ENCODE measurements at places on chromosomes 2 and 18.

DNA sequence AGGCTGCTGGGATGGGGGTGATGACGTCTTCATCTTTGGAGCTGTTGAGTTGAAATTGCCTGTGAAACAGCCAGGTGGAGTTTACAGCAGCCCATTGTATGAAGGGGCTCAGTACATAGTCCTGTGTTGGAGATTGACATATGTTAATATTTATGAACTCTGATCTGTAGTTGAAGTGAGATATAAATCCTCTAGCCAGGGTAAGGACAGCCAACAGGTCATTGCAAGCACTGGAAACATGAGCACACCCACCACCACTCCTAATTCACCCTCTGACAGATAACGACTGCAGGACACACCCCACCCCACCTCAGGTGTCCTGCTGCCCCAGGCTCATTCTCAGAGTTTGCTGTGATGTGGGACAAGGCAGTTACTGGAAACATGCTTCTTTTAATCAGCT, 112.4 kb upstream of the TRIB2 start:
- DNase-seq: no peak

- DNase-seq: no peak
Observed at GRCh38 chr2:153990771-153991170, 119.0 kb downstream of the GALNT13 start.

- DNase-seq: no peak
Observed at GRCh38 chr2:104861351-104862057, 7.6 kb downstream of the POU3F3 start.

DNA sequence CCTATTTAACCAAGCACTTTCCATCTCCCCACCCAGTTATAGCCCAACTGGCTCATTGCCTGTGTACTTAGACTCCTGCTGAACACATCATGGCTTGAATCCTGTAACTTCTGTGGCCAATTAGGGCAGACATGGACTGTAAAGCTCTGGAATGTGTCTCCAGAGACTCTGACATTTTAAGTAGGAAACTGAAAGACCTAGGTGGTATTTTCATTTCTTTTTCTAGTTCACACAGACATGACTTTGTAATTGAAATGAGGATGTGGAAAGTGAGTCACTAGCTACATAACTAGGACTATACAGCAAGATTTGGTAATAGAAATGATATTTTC, 12.2 kb downstream of the DOK1 start:
- no peak for DNase-seq

GRCh38 chr18:2028986-2029385, 542.3 kb downstream of the METTL4 start:
- DNase-seq: no peak

GRCh38 chr2:143347901-143348414, 218.7 kb downstream of the ARHGAP15 start:
- DNase-seq: no peak

DNA sequence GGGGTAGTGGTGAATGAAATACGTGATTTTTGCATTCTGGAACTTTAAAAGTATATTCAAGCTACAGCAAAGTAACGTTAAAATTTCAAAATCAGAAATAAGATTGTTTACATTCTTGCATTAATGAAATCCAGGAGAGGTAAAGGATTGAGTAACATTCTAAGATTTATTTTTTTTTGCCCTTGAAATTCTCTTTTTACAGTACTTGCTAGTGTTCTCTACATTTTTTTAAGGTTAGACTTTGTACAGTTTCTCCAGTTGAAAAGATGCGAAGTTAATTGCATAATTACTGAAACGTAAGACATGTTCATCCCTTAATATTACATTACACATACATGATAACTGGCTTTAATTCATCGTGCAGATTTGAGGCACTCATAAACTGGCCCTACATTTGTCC, 74.5 kb downstream of the ACTR3 start:
- no peak for DNase-seq

DNA sequence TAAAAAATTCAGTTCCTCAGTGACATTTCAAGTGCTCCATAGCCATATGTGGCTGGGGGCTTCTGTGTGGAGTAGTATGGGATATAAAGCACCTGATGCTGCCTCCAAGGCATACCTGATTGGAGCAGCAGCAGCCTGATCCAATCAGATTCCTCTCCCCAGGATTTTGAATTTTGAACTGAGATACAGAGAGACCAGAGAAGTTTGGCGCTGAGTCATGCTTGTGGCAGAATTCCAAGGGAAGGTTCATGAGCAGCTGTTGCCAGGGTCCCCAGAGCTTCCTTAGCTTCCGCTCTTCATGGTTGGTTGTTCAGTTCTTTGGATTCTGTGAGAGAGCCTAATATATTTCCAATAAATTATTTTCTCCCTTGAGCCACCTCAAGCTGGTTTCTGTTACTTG, 29.0 kb upstream of the CFAP36 start:
- no peak for DNase-seq

GRCh38 chr18:21458310-21458709, 142.2 kb downstream of the ESCO1 start:
- DNase-seq: no peak

DNA sequence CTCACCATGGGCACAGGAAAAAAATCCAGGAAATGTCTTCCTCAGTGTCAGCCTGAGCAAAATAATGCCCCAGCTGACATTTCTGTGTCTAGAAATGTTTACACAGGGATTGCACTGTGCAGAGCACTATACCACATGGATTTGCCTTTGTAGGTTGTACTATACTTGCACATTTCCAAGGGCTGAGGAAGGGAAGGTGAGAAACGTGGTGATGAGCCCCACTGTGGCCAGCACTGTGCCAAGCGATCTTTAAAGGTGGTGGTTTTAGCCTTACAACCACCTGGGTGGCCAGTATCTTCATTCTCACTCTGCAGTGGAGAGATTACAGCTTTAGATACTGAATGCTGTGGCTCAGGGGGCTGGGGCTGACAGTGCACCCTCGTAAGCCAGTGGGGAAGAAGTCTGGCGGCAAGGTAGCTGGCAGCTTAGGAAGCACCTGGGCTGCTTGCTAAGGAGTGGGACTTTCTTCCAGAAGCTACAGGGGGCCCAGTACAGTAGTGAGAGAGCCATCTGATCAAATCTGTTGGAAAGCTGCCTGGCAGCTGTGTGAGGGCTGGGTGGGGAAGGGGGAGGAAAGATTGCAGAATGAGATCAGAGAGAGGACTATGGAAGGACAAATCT, 81.4 kb upstream of the MSH2 start:
- no peak for DNase-seq

GRCh38 chr2:95333888-95334338, 36.8 kb downstream of the KCNIP3 start:
- DNase-seq: no peak

- no peak for DNase-seq
Observed at GRCh38 chr2:14693874-14694273, 61.4 kb downstream of the LRATD1 start.

GRCh38 chr18:29147944-29148343, 971.0 kb upstream of the CDH2 start:
- no peak for DNase-seq

- no peak for DNase-seq
Observed at GRCh38 chr2:214695789-214696188, 113.7 kb downstream of the BARD1 start.

GRCh38 chr2:160108646-160109045, 46.2 kb upstream of the PLA2R1 start:
- no peak for DNase-seq

GRCh38 chr2:194271293-194271961, 1385.6 kb upstream of the SLC39A10 start:
- no peak for DNase-seq

- DNase-seq: no peak
Observed at GRCh38 chr2:167186465-167186864, 298.2 kb downstream of the XIRP2 start.

GRCh38 chr2:68356599-68357239, 8.4 kb upstream of the PLEK start:
- DNase-seq: no peak

DNA sequence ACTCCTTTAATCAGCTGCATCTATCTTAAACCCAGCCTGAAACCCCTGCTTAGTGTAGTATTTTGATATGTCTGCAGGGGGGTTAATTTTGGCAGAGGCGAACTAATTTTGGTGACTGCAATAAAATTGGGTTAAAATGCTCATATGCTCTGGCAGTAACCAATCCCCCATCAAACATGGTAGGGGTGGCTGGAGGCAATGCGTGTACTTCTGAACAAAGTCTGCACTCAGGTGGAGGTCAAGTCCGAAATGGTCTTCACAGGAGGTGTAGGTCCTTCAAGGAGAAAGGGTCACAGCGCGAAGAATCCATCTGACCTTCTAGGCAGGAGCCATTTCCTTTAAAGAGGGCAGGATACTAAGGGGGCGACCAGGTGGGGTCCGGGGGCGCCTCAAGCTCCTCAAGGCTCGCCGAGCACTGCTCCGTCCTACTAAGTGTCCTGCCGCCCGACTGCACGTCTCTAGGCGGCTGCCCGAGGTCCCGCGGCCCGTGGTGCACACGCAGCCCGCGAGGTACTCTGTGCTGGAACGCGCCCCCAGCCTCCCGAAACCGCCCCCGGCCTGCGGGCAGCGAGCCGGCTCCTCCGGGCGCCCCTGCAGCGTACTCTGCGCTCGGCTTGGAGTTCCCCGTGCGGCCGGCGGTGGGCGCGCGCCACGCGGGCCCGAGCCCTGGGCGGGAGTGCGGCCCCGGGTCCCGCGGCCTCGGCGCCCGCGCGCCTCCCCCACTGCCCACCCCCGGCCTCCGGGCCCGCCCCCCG, 1.7 kb upstream of the LDLRAD4 start:
- no peak for DNase-seq

GRCh38 chr2:49687918-49688317, 533.6 kb upstream of the FSHR start:
- DNase-seq: no peak

- DNase-seq: no peak
Observed at GRCh38 chr2:129738799-129739198, 240.7 kb upstream of the RAB6C start.

GRCh38 chr18:31317860-31318259, at the start of gene DSG1:
Gene DSG1 (plus strand): TSS chr18:31318160. CDS start chr18:31318301, 141 bp downstream.
- no peak for DNase-seq

- no peak for DNase-seq
Observed at GRCh38 chr2:148680462-148680861, 35.9 kb downstream of the EPC2 start.

DNA sequence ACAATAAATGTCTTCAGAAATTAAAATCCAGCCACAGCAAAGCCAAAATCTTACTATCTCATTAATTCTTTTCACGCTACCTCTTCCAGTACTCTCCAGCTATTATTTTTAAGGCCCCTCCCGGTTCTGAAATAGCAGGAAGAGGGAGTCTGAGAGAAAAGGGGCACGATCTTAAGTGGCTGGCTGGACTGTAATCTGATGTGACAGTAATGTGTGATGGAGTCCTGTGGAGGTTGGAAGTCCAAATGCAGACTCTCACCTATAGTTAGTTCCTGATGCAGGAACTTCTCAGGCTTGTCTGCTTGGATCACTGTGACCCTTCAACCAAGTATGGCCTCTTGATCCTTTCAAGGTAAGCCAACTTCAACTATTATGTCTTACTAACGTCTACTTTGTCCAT, 43.2 kb downstream of the SMAD2 start:
- DNase-seq: no peak

DNA sequence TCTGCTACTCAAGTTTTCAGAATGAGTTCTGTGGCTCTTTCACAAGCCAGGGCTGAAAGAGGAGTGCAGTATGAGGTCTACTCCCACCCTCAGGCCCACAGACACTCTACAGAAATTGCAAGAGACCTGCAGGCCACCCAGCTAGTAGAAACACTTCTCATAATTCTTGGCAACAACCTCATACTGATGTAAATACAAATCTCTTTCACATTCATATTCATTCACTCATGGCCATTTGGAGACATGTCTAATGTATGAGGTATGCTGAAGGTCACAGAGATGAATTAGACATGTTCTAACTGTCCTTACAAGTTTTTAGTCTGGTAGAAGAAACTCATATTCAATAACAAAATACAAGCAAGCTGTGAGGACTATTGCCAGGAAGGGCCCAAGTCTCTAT, 83.8 kb upstream of the KLHL29 start:
- DNase-seq: no peak

GRCh38 chr2:122864728-122865127, 1109.3 kb downstream of the TSN start:
- DNase-seq: no peak

DNA sequence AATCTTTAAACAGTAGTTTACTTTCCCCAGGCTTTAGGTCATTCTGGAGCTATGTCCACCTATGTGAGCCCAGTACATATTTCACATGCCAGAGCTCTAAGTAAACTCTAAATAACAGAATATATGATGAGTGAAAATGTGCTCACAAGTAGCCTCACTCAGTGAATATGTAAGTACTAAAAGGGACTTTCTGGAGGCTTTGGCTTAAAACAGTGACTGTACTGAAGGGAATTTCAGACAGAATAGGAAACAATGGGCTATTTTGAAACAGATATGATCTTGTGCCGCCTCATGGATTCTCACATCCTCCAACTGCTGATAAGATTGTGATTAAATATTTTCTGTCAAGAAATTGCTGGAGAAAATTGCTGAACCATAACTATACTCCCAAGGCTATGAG, 747.9 kb downstream of the SOCS6 start:
- no peak for DNase-seq

DNA sequence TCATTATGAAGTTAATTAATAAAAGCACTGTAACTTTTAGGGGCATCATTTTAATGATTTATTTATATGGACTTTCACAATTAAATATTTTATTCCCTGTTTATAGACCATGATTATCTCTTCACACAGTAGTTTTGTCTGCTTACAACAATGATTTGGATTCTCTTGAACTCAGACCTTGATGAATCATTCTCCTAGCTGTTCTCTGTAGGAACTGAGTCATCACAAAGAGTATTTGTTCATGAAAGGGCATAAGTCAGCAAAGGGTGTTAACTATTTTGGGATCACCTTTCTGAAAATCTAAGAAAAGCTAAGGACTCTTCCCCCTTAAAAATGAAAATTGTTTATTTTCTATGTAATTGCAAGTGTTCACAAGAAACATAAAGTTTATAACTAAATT, 461.1 kb upstream of the UBE2E3 start:
- no peak for DNase-seq

- no peak for DNase-seq
Observed at GRCh38 chr18:79516441-79516931, 120.8 kb downstream of the NFATC1 start.
